ENCODE measurements at places on chromosomes 11 and 22.

DNA sequence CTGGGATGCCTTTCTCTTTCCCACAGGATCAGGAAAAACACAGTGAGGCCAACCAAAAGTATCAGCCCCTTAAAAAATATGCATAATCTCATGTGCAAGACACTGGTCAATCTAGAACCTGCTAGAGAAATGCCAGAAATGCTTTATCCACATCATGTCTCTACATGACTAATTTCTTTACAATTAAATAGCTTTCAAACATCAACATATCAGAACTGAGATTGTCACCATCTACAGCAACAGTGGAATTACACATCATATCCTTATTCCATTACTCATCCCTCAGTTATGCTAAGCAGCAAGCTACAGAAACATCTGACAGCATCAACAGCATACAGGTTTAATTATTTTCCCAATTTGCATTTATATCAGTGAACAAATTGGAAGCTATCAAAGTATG is 78.8 kb downstream of the DDIAS start:
- DNase-seq: no peak

- no peak for DNase-seq
Observed at GRCh38 chr11:12897867-12898266, 111.2 kb upstream of the RASSF10 start.

DNA sequence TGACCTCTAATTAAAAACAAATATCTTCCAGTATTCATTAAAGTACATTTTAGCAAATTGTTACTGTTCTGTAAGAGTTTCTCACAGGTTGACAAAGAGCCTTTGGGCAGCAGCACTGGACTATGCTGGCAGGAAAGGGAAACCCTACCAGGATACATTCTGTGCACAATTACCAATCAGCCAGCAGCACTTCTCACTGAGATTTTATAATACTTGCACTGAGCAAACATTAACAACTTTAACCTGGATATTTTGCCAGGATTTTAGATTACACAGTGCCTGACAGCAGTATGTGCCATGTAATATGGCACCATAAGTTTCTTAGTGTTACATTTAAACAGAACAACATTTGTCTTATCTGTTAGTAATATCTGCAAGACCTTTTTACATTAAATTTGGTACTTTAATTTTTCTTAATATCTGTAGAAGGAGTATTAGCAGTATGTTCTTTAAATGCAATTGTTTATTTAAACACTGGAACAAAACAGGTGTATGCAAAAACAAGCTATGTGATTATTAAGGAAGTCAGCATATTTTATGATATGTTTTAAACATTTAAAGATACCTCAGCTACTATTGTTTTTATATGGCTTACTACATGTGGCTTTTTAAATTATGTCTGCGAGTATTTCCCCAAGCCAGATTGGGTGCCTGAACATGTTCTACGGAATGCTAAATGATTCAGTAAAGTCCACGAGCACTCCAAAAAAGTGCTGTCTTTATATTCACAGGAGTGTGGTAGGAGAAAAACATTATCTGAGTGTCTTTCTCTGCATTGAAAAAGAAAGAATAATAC is 699.0 kb upstream of the LUZP2 start:
- no peak for DNase-seq

DNA sequence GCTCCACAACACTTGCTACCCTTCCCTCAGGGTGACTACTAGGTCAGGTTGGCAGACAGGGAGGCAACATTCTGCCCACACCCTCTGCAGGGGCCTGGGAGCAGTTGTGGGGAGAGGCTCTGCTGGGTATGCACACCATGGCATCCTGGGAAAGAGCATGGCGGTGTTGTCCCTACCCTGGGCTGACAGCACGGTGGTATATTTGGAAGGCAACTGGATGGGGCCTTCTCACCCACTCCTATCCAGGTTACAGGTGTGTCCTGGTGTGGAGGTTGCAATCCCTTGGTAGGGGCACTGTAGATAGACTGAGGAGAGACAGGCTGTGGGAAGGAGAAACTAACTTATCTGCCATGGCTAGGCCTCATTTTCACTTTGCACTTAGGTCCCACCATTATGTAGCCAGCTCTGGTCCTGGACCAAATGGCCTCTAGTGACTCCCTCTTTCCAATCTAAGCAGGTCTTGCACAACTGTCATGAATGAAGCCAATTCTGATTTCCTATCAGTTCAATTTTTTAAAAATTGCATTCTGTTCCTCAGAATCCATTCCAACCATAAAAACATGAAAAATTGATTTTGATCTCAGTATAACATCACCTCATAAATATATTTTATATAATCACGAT is 54.0 kb upstream of the CD44 start:
- DNase-seq: no peak
